ENCODE measurements at places on chromosomes 2 and 18. TPM values are rescaled to one million over a fixed set of nuclear protein-coding genes. Genes with fewer than 3 reads are reported as not detected.

The ADAM23 gene
- total RNA-seq, result 0.47 TPM

The GRHL1 gene
- total RNA-seq, result 112 TPM

The RMDN2 gene
- total RNA-seq, result 6.3 TPM

The SCN3A gene
- 0.19 TPM for total RNA-seq

The C2orf66 gene
- total RNA-seq, result not detected

The UGT1A4 gene
- 2.3 TPM for total RNA-seq

The DSC2 gene
- 30.8 TPM for total RNA-seq

The UGT1A1 gene
- total RNA-seq, result 1.5 TPM

The POTEI gene
- not detected for total RNA-seq

The THSD7B gene
- not detected for total RNA-seq

The SH3RF3 gene
- 5.5 TPM for total RNA-seq

The HSBP1L1 gene
- total RNA-seq, result 25.0 TPM
